Endodermal cell (in vitro differentiated cells): ENCODE measurements at places on chromosomes 7 and 10. TPM values are rescaled to one million over a fixed set of nuclear protein-coding genes. Genes with fewer than 3 reads are reported as not detected.

TMEM270 gene
- not detected in 3 replicates for total RNA-seq

GHRHR gene
- not detected in 3 replicates for total RNA-seq

KCNH2 gene
- 1.9 to 4.4 TPM (median 2.4 TPM) in 3 replicates for total RNA-seq

LRRC18 gene
- total RNA-seq = not detected in 2 replicates

DNA sequence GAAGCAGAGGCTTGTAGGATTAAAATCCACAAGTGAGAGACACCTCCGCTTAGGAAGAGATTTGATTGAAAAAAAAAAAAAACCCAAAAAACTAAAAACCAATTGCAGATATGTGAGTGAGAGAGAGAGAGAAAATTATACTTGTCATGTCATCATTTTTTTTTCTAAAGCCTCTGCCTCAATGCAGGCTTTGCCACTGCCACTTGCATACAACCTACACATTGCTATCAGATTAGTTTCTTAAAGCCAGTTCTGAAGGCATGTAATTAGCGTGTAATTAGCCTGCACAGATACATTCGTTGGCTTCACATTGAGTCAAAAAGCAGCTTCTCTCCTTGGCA lies 86.1 kb upstream of the MTPN start:
- DNase-seq = no peak

GRCh38 chr7:134452419-134452838 lies 6.5 kb downstream of the AKR1B1 start:
- DNase-seq = no peak

GRCh38 chr7:79709574-79710409 lies 256.3 kb upstream of the MAGI2 start:
- peak; percentile 54 for DNase-seq

GRCh38 chr10:62018131-62018911 lies 116.8 kb downstream of the ARID5B start:
- no peak for DNase-seq

DNA sequence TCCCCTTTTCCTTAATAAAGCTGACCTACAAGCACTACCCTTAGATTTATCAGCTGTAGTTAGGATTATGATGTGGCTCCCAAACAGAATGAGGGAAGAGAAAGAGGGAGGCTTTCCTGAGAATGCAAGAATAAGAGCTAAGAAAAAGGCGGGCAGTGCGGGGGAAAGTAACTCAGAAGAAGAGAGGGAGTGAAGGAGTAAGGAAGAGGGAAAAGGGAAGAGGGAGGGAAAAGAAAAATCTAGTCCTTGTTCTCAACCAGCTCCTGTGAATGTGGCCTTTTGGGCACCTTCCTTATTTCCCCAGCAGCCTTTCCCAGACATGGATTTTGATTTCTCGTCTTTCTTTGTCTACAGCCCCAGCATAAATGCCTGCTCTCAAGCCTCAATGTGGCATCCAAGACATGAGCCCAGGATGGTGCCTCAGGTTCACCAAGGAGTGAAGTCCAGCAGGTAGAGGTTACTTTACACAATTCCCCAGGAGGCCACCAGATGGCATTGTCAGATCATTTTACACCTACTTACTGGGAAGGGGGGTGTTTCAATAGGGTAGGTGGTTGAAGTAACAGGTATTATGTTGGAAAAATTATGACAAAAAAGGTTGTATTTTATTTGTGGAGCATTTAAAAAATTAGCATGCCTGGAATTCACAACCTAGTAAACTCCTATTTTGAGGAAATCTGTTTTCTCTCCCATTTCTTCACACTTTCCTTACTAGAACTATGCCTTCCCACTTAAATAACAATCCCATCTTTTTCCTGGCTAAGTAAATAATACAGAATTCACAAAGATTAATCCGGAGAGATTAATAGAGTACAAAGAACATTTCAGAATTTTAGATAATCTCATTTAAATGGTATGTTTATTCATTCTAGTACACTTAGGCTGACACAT lies 106.5 kb downstream of the HTR7 start:
- DNase-seq = peak; percentile 89

DNA sequence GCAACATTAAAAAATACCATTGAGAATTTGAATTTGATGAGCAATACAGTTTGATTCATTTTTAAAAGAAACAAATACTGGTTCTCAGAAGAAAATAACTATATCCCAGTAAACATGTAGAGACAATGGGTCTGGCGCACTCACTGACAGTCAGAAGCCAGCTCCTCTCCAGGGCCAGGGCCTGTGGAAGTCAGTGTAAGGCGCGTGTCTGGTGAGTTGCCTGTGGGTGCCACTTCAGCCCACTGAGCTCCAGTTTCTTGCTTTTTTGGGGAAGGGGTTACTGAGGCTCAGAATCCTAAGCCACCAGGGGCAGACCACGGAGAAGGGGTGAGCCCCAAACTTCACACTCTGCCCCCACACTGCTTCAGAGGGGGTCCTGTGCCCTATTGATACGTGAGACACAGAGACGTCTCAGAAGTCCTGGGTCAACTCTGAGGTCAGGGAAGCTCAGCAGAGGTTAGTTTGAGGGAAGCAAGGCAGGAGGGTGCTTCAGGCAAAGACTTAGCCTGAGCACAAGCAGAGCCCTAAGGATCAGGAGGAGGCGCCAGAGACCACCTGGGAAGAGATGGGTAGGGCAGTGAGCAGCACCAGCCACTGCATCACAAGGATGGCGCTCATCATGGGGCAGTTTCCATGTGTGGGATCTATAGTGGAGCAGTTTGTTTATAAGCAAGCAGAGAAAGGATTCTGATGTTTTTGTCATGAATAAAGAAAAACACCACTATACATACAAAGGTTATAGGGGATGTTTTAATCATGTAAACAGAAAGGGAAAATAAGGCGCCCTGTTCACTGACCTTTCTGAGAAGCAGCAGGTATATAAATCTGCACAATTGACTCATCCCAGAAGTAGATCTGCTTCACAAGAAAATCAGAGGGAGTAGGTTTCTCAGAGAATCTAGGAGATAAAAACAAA lies 95.7 kb downstream of the PKD1L1 start:
- DNase-seq = peak; percentile 80
